NAMALWA (cell line): ENCODE measurements at places on chromosomes 5 and 9.
A peak's percentile ranks its signal among the peaks of the same experiment; 100 is the strongest.

DNA sequence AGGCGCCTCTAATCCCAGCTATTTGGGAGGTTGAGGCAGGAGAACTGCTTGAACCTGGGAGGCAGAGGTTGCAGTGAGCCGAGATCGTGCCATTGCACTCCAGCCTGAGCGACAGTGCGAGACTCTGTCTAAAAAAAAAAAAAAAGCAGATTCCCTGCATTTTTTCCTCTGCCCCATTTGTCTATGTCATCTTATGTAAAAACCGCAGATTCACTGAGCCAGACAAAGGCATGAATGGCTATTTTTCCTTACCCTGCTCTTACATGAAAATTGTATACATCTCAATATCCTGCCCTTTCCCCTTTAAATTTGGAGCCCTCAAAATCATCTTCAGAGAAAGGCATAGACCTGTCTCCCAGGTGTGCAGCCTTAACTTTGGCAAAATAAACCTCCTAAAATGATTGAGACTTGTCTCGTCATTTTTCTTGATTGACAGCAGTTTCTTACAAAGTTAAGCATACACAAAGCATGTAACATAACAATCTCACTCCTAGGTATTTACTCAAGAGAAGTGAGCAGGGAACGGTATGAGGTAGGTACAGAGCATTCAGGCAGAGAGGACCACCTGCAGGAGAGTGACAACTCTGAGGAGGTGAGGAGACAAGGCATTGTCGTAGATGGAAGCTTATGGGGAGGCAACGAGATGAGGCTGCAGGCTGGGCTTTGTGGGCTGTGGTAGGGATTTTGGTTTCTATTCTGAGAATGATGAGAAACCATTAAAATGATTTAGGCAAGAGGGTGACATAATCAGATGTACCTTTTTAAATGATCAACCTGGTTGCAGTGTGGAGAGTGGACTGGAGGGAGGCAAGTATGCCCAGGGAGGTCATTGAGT lies 65.7 kb upstream of the IL6ST start:
- no peak for DNase-seq

DNA sequence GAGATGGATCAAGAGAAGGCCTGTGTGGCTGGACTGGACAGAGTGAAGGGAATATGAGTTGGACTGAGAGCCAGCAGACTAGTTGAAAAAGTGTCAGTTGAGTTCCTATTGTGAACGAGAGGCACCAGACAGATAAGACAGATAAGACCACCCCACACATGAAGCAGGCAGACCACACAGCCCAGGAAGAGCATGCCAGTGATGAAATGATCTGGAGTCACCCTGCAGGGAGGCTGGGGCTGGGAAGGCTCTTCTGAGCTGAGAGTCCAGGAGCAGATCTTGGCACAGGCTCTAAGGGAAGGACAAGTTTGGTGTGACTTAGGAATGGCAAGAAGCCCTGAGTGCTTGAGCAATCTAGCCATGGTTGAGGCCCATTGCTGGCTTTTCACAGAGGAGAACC lies 10.6 kb upstream of the SLC25A48 start:
- no peak for DNase-seq

DNA sequence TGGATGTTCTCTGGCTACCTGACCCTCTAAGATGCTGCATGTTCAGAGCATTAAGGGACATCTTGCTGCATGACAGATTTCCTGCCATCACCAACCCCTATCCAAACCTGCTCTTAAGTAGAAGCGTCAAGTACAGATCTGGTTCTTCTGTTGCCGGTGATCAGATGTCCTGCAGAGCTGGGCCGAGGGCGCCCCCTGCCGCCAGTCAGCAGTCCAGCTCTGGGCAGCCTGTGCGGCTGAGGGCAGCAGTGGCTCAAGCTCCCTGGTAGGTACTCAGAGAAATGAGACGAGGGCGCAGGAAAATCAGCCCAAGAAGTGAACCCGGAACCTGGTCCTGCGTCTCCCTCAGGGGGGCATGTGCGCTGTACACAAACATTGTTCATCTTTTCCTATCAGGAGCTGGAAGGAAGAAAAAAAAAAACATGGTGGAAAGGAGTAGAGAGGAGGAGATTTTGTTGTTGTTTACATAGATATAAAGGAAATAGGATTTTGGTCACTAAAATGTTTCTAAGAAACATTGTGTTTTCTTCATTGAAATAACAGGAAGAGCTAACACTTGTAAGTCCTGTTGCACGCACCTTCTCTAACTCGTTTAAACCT lies 95.8 kb downstream of the CFAP90 start:
- DNase-seq = peak; percentile 81

DNA sequence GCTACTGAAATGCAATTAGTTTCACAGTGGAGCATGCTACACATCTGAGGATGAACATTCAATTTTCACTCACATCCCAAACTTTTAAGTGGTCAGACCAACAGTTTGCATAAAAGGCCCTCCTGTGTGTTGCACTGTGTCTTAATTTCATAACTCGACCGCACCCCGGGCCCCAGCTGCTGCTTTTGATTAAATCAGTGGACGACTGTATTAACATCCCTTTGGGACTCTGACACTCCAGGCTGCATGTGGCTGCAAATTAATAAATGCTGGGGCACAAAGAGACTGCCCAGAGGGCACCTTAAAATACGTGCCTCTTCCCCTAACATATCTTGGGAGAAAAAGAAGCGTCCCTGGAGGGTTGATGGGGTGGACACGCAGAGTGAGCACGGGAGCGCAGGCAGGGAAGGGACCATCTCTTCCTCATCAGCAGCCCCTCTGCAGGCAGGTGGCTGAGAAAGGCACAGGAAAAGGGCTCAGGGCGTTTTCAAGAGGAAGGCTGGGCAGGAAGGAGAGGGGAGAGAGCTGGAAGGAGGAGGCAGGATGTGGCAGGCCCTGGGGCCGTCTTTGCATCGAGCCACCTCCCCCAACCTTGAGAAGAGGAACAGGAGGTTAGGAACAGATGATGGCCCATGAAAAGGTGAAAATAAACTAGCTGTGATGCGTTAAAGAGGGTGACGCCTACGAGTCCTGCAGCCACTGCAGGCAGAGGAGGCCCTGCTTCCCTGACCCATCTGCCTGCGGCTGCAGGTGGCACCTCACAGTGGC lies 18.6 kb downstream of the MED10 start:
- DNase-seq = no peak

GRCh38 chr5:36173426-36173825 lies 21.5 kb downstream of the SKP2 start:
- no peak for DNase-seq

GRCh38 chr5:160960592-160960991 lies 108.6 kb upstream of the ATP10B start:
- no peak for DNase-seq

DNA sequence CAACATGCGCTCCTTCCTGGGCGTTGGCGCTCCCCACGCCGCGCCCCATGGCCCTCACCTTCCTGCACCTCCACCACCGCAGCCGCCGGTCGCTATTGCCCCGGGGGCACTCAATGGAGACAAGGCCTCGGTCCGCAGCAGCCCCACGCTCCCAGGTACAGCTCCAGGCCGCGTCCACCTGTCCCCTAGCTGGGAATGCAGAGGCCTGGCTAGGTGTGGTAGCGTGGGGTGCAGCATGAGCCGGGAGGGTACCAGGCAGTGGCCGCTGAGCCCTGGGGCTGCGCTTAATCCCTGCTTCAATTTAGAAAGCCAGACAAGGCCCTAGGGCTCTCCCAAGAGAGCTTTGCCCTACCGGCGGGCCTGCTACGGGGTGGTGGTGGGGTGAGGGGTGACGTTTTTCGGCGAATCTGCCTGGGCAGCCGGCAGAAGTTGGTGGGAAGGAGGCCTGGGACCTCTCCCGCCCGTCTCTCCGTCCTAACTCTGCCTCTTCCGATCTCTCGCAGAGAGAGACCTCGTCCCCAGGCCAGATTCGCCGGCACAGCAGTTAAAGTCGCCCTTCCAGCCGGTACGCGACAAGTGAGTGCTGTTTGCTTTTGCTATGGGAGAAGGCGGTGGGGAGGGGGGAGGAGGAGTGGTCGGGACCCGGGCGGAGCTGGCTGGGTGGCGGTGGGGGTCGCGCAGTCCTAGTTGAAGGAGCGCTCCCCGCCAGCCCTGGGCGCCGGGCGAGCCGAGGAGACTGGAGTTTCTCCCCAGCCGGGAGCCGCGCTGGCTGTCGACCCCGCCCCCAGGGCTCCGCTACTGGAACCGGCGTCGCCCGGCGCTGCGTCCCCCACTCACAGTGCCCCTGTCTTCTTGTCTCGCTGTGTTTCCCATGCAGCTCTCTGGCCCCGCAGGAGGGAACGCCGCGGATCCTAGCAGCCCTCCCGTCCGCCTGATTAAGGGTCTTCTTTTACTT lies 4.8 kb downstream of the IRX1 start:
- DNase-seq = no peak

DNA sequence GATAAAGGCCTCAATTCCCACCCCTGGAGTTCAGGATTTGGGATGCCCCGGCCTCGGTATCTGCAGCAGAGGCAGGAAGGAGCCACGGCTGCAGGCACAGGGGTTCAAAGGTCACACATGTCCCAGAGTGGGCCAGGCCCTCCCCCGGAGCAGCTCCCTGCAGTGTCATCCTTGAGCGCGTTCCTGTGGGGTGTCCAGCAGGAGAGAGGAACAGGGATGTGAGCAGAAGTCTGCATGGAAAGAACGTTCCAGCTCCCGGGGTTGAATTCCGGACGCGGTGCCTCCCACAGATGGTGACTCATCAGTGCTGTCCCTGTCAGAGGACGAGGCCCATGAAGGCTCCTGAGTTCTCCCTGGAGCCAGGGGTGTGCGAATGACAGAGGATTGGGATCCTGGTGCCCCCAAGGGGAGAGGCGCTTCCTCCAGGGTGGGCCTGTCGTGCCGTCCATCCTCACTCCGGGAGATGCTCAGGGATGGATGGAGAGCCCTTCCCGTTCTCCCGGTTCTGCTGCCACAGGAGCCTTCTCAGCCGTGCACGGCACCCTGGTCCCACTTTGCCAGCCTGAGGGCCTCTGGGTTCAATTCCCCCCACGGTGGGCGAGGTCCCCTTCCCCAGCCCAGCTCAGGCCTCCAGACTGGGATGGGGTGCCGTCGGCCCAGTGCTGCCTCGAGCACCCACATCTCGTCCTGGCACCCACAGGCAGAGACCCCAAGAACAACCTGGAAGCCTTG lies 3.1 kb downstream of the LCN1 start:
- DNase-seq = no peak

DNA sequence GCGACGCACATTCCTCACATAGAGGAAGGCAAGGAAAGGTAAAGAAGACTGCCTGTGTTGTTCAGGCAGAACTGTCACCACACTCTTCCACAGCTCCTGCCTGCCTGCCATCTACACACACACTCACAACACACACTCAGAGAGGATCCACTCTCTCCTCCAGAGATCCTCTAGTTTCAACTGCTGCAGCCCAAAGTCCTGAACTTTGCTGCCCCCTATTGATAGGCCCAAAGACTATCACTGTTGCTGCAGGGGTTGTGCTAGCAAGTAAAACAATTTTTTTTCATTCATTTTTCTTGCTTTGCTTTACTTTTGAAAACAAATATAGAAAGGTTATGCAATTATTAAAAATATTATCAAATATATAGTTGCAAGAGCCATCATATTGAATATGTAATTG lies 5.9 kb upstream of the CFAP90 start:
- peak; percentile 49 for DNase-seq

DNA sequence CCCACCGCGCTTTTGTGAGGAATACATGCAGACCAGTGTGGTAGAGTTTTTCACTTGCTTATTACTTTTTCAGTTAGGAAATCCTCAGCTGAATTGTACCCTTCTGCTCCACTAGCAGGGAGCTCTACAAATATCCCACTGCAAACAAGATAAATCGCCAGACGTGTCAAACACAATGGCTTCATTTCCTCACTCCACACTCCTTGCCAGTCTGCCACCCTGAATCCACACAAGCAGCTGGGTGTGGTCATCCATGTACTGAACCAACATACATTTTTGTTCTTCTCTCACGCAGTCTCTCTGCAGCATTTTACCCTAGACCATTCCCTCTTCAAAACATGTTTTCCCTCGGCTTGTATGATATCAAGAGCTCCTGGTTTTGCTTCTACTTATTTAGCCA lies 3.7 kb upstream of the ROR2 start:
- no peak for DNase-seq

GRCh38 chr5:127723571-127723970 lies 20.4 kb downstream of the CCDC192 start:
- no peak for DNase-seq

DNA sequence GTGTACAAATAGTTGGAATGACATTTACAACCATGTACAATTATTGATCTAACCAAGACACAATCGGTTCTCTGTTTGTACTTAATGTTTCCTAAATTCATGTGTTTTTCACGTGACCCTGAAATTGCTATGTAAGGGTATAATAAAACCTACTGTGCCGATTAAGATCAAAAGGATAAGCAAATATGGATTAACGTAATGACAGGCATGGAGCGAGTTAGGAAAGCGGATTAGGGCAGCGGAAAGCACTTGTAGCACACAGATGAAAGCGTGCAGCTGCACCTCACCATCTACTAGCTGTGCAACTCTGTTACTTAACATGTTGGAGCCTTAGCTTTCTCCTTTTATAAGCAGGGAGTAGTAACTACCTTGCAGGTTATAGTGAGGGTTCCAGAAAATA lies 38.3 kb upstream of the ZFYVE16 start:
- no peak for DNase-seq

GRCh38 chr5:120703918-120704587 lies 240.0 kb downstream of the PRR16 start:
- DNase-seq = no peak

- no peak for DNase-seq
Measured at GRCh38 chr9:72984991-72985390, 32.1 kb upstream of the ALDH1A1 start.

- no peak for DNase-seq
Measured at GRCh38 chr5:153212471-153212870, 278.0 kb upstream of the GRIA1 start.

DNA sequence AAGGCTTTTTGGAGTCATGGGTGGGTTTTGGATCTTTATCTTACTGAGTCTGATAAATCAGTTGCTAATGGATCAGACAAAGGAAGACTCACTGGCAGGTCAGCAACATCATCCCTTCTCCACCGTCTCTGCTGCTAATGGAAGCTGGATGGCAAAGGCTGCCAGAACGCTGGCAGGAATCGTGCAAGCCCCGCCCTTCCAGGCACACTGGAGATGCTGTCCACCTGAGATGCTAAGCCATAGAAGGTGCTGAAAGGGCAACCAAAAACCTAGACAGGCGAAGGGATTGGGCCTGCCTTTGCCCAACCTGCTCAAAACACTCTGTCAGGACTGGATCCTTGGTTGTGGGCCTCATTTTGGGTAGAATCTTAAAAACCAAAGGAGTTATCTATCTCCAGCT lies 139.5 kb upstream of the FSTL4 start:
- DNase-seq = no peak

- DNase-seq = no peak
Measured at GRCh38 chr5:102767862-102768261, 12.8 kb downstream of the PAM start.

- no peak for DNase-seq
Measured at GRCh38 chr5:134493461-134494055, 31.9 kb upstream of the JADE2 start.
